ENCODE measurements at places on chromosomes 1 and 21. TPM values are rescaled to one million over a fixed set of nuclear protein-coding genes. Genes with fewer than 3 reads are reported as not detected.

GRCh38 chr1:16127676-16128337 is 28.1 kb downstream of the EPHA2 start:
- no peak for DNase-seq

GRCh38 chr1:6028042-6028850 is 17.4 kb upstream of the KCNAB2 start:
- DNase-seq: peak; percentile 84

DNA sequence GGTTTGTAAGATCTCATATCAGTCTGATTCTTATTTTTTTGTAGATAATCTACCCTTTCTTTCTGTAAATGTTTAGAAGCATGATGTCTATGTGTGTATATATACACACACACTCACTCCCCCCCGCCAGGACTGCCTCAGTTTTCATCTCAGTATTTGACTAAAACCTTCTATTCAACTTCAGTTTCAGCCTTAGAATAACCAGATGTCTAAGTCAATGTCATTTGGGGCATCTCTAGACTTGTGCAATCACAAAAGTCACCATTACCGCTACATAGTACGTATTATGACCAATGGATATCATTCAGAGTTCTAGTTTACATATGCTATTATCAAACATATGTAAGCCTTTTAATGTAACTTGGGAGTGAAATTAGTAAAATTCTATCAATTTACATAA is 53.3 kb upstream of the BOLA1 start:
- peak; percentile 30 for DNase-seq

- no peak for DNase-seq
Measured at GRCh38 chr1:53368314-53369033, 40.6 kb upstream of the LRP8 start.

GRCh38 chr1:111789666-111790316 is 34.1 kb downstream of the DDX20 start:
- no peak for DNase-seq

Gene LCE1A
- total RNA-seq: not detected

GRCh38 chr21:31103163-31103562 is 64.9 kb upstream of the KRTAP19-8 start:
- no peak for DNase-seq

- DNase-seq: no peak
Measured at GRCh38 chr1:231000639-231001038, 21.7 kb downstream of the ARV1 start.

DNA sequence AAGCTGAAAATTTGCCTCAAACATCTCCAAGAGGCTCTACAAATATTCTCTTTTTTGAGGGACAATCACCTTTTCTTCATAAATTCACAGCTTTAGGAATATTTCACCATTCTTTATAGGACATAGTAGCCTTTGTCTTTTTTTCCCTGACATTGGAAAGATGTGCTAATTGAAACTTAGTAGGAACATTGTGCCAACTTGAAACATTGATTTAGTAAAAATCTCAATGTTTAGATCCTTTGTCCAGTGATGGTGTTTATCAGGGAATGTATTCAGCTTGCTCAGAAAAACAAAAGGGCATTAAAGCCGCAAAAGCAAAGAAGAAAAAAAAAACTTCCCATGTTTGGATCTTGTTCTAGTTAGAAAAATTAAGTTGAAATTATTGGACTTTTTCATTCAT is 52.1 kb downstream of the DPT start:
- DNase-seq: no peak

GRCh38 chr1:204716660-204717059 is 31.1 kb upstream of the LRRN2 start:
- no peak for DNase-seq

- DNase-seq: no peak
Measured at GRCh38 chr1:75845576-75845975, 48.9 kb downstream of the MSH4 start.

Measured in activated CD8-positive, alpha-beta T cell treated with anti-CD3 and anti-CD28 coated beads for 36 hours (primary cell).